Glomerular endothelial cell (primary cell): ENCODE measurements at places on chromosomes 2 and 18.

DNA sequence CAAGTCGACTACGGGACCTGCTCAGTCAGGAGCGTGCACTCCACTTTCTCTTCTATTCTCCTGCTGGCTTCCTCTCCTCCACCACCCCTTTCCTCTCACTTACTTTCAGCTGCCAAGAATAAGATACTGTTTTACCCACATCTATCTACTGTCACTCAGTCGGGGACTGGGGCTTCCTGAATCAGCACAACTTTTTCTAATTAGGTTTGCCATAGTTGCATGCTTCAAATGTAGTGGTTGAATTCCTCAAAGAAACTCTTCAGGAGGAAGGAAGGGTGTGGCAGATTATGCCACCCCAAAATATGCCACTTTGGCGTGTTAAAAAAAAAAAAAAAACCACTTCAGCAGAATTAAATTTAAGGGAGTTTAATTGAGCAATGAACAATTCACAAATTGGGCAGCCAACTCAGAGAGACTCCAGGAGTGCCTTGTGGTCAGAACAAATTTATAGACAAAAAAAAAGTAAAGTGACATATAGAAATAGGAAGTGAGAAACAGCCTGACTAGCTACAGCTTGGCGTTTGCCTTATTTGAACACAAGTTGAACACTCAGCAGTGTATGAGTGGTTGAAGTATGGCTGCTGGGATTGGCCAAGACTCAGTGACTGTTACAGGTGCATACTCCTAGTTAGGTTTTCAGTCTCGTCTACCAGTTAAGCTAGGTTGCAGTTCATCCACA, 32.5 kb upstream of the RMDN2 start:
- no peak for DNase-seq

- no peak for DNase-seq
Measured at GRCh38 chr2:140586379-140586778, 1544.4 kb downstream of the LRP1B start.

GRCh38 chr18:44123743-44124142, 556.9 kb upstream of the SETBP1 start:
- no peak for DNase-seq

DNA sequence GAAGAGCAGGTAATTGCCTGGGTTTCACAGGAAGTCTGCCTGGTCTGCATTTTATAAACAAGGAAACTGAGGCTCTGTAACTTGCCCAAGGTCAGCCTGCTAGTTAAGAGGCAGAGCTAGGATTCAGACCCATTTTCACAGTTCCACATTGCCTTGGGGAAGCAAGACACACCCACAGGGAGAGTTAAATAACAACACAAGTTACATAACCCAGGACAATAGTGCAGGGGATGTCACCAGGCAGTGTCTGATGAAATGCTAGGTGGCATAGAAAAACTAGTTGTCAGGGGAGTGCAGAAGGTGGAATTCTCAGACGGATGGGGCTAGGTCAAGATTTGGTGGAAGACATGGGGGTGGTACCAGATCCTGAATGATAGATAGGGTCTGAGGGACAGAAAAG, 69.7 kb downstream of the PRKCE start:
- DNase-seq = no peak

DNA sequence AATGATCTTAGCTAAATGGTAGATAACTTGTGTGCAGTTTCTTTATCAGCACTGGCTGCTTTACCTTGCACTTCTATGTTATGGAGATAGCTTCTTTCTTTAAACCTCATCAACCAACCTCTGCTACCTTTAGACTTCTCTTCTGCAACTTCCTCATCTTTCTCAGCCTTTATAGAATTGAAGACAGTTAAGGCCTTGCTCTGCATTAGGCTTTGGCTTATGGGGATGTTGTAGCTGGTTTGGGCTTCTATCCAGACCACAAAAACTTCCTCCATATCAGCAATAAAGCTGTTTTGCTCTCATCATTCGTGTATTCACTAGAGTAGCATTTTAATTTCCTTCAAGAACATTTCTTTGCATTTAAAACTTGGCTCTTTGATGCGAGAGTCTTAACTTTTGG, 123.7 kb downstream of the PIK3C3 start:
- no peak for DNase-seq

- no peak for DNase-seq
Measured at GRCh38 chr2:168622559-168622958, 166.5 kb downstream of the CERS6 start.

DNA sequence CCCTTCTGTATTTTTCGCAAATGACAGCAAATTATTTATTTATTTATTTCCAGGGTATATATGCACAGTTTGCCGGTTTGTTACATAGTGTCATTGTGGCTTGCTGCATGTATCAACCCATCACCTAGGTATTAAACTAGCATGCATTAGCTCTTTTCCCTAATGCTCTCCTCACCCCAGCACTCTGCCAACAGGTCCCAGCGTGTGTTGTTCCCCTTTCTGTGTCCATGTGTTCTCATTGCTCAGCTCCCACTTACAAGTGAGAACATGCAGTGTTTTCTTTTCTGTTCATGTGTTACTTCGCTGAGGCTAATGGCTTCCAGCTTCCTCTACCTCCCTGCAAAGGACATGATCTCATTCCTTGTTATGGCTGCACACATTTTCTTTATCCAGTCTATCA, 592.3 kb downstream of the TRIB2 start:
- DNase-seq = no peak
